Activated CD8-positive, alpha-beta T cell treated with anti-CD3 and anti-CD28 coated beads, Interleukin-2, amount 10 ng/mL, durations not matched to agents 7 days and 5 days (primary cell): ENCODE measurements at places on chromosomes 7 and 10.

DNA sequence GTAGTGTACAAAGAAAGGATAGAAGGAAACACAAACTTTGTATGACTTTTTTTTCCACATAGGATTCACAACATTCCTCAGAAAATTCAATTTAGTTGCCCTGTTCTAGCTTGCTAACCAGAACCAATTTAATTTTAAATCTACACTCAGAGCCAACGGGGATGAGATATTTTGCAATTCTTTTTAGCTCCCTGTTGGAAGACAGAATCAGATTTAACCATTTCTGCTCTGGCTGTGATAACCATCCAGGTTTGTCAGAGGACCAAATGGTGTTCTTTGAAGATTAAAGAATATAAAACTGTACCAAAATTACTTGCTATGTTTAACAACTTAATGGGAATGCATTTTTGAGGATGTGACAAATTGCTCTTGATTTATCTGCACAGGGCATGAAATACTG lies 319.7 kb downstream of the HPSE2 start:
- no peaks in the 10 kb centered on the region for H3K4me1 ChIP-seq
- no peak overlapping the region for H3K4me3 ChIP-seq
- H3K36me3 ChIP-seq: no peaks in the 10 kb centered on the region
- no peaks in the 10 kb centered on the region for H3K27me3 ChIP-seq

DNA sequence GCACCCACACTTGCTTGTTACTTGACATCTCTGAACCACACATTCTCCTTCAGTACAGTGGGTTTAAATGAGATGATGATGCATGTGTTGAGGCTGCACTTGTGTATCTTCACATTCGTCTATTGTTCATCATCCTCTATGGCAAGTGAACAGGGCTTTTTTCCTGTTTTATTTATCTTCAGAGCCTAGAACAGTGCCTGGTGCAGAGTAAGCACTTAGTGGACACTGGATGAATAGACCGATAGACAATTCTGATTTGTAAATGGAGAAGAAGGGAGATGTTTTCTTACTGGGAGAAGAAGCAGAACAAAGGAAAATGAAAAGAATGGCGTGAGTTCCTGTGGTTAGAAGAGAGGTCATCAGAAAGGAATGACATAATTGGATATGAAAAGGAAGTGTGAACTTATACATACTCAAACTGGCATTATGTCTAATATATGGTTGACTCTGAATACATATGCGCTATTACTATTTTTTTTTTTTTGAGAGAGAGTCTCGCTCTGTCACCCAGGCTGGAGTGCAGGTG lies 99.7 kb downstream of the AVL9 start:
- H3K27me3 ChIP-seq: peaks cover 11% of the 10 kb centered on the region
- no peak overlapping the region for H3K4me3 ChIP-seq
- H3K36me3 ChIP-seq: no peaks in the 10 kb centered on the region
- no peak overlapping the region for H3K27ac ChIP-seq
- no peak for DNase-seq
- no peaks in the 10 kb centered on the region for H3K4me1 ChIP-seq

DNA sequence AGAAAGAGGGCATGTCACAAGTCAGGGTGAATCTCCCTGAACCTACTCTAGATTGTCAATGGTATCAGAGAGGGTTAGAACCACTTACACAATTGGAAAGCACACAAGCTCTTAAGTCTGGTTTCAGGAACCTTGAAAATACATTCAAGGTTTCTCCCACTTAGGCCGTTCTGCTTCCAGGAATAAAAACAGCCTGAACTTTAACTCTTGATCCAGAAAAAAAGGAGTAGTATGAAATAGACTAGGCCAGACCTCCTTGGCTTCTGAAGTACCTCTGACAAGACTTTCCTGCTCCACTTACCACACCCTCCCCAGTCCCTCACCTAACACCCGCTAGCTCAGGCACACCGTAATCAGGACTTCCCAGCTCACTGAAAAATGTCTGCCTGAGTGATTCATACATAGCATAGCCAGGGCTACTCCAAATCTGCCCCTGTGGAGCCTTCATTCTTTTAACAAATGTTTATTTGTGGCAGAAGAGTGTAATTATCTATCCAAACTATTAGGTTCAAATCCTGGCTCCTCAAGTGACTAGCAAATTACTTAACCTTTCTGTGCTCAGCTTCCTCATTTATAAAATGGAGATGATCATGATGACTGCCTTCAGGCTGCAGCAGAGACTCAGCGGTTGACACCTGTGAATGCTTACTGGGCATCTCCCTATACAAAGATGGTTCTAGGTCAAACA lies 30.3 kb upstream of the IL6 start:
- H3K27me3 ChIP-seq: peaks cover 3% of the 10 kb centered on the region
- DNase-seq: no peak
- H3K4me1 ChIP-seq: peaks cover 77% of the 10 kb centered on the region
- peak overlapping the region; percentile 28 for H3K27ac ChIP-seq
- no peak overlapping the region for H3K4me3 ChIP-seq

DNA sequence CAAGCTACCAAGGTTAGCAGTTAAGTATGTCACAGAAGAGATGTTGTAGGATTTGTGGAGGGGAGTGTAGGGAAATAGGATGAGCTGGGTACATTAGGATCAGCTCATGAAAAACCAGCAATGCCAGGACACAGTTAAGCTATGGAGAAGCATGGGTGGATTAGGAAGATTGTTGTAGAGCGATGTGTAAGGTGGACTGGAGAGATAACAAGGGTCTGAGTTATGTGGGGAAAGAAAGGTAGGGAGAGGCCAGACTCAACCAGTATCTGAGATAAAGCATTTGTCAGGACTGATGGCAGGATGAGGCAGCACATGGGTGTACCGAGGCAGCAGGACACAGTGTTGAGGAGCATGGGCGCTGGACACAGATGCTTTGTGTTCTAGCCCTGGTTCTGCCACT lies 85.4 kb upstream of the PRR15 start:
- H3K27me3 ChIP-seq: no peaks in the 10 kb centered on the region
- H3K36me3 ChIP-seq: no peaks in the 10 kb centered on the region
- no peaks in the 10 kb centered on the region for H3K4me1 ChIP-seq
- no peak overlapping the region for H3K27ac ChIP-seq
- no peak overlapping the region for H3K4me3 ChIP-seq
- no peak for DNase-seq

DNA sequence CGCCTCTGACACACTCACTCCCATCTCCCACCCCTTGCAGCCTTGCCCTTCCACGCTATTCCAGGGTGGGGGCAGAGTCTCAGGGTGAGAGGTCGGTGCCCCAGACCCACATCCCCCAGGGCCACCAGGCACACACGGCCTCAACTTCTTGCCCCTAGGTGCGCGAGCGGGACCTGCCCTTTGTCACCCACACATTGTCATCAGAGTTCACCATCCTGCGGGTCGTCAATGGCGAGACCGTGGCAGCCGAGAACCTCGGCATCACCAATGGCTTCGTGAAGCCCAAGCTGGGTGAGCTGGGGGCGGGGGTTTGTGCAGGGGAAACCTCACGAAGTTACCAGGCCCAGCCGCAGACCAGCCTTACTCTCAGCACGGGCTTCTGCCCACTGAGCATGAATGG lies 53.3 kb downstream of the CASTOR2 start:
- no peaks in the 10 kb centered on the region for H3K4me1 ChIP-seq
- no peaks in the 10 kb centered on the region for H3K36me3 ChIP-seq
- no peak for DNase-seq
- no peak overlapping the region for H3K4me3 ChIP-seq
- no peaks in the 10 kb centered on the region for H3K27me3 ChIP-seq

- H3K36me3 ChIP-seq: no peaks in the 10 kb centered on the region
- H3K27me3 ChIP-seq: no peaks in the 10 kb centered on the region
- no peak overlapping the region for H3K4me3 ChIP-seq
- H3K27ac ChIP-seq: no peak overlapping the region
These were observed 63.6 kb downstream of the PKD1L1 start for GRCh38 chr7:47884675-47885074.

DNA sequence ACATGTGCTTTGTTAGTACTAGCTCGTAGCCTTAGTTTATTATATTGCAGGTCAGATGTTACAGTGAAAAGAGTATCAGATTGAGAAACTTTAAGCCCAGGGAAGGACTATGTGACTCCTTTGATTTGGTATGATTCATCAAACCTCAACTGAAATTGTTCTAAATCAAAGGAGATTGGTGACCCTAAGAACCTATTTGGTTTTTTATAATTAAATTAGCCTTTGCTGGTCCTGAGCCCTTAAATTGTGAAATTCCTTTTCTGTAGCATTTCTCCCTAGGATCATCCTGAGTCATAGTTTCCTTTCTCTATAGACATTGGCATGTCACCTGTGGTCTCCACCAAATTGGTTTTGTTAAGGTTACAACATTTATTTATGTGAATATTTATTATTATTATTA lies 89.7 kb downstream of the POLR1F start:
- no peaks in the 10 kb centered on the region for H3K27me3 ChIP-seq
- H3K4me3 ChIP-seq: no peak overlapping the region
- H3K27ac ChIP-seq: no peak overlapping the region
- no peaks in the 10 kb centered on the region for H3K4me1 ChIP-seq
- DNase-seq: no peak
- H3K36me3 ChIP-seq: no peaks in the 10 kb centered on the region

- H3K4me3 ChIP-seq: no peak overlapping the region
- H3K36me3 ChIP-seq: no peaks in the 10 kb centered on the region
- no peaks in the 10 kb centered on the region for H3K4me1 ChIP-seq
- no peak overlapping the region for H3K27ac ChIP-seq
- H3K27me3 ChIP-seq: peaks cover 43% of the 10 kb centered on the region
These were observed 290.7 kb downstream of the KLF6 start for GRCh38 chr10:3494131-3494837.

DNA sequence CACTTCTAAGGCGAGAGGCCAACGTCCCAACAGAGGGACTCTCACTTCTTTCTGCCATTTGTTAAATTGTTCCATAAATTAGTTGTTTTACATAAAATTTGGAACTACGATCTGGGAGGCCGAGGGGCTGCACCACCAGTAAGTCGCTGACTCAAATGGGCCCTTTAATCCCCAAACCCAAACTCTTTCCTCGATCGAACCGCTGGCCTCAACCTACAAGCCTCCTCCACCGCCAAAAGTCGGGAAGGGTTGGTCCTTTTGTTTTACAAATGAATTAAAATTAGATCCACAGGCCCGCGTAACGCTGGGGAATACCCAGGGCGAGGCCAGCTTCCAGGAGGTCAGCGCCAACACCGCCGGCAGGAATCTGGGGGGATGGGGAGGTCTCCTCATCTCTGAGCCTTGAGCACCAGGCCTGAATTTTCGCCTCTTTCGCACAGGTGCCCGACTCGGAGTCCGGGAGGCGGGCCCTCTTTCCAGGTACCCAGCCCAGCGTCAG lies 1.2 kb upstream of the FOXI2 start:
- no peaks in the 10 kb centered on the region for H3K4me1 ChIP-seq
- H3K4me3 ChIP-seq: no peak overlapping the region
- DNase-seq: no peak
- peaks cover 33% of the 10 kb centered on the region for H3K27me3 ChIP-seq

DNA sequence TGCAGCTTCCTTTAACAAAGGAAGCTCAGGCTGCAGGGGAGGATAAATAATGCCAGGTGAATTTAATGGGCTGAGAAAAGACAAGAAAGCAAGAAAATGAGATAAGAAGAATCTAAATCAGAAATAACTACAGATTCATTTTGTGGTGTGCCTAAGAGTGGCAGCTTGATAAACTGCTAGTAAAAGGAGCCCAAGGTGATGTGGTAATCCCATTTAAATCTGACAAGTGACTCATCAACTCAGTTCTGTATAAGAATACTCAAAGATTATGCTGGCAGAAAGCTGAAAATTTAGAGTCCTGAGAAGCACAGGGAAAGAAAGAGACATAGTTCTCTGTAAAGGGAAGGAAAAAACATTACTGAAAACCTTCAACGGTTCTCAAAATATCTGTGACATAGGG lies 109.4 kb upstream of the PDE1C start:
- H3K27me3 ChIP-seq: no peaks in the 10 kb centered on the region
- H3K4me1 ChIP-seq: no peaks in the 10 kb centered on the region
- DNase-seq: no peak
- no peak overlapping the region for H3K27ac ChIP-seq

DNA sequence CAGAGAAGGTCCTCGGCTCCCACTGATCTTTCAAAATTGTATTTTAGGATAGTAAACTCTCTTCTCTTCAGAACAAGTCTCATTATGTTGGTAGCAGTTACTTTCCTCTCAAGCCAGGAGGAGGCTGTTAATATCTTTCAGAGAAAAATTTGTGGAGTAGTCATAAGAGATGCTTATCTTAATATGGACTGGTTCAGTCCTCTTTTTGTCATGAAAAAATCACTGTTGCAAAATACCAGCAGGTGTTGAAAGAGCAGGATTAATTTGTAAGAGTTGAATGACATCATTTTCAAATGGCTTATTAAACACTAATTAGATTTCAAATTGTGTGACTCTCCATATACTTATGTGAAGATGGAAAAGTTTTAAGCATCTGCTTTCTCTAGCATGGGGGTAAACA lies 662.5 kb downstream of the POM121L12 start:
- no peak overlapping the region for H3K4me3 ChIP-seq
- no peaks in the 10 kb centered on the region for H3K36me3 ChIP-seq
- H3K27me3 ChIP-seq: no peaks in the 10 kb centered on the region
- DNase-seq: no peak
- no peak overlapping the region for H3K27ac ChIP-seq

GRCh38 chr7:158001003-158001402 lies 586.6 kb downstream of the PTPRN2 start:
- H3K36me3 ChIP-seq: no peaks in the 10 kb centered on the region
- DNase-seq: no peak
- peaks cover 7% of the 10 kb centered on the region for H3K4me1 ChIP-seq
- no peak overlapping the region for H3K27ac ChIP-seq
